H54 (cell line): ENCODE measurements at places on chromosomes 7 and 10.

GRCh38 chr7:102253973-102254370 lies 32.7 kb upstream of the SH2B2 start:
- DNase-seq: no peak

- no peak for DNase-seq
Observed at GRCh38 chr10:49600781-49601400, 9.2 kb upstream of the SLC18A3 start.

GRCh38 chr10:31770307-31770902 lies 158.2 kb downstream of the ARHGAP12 start:
- DNase-seq: no peak

DNA sequence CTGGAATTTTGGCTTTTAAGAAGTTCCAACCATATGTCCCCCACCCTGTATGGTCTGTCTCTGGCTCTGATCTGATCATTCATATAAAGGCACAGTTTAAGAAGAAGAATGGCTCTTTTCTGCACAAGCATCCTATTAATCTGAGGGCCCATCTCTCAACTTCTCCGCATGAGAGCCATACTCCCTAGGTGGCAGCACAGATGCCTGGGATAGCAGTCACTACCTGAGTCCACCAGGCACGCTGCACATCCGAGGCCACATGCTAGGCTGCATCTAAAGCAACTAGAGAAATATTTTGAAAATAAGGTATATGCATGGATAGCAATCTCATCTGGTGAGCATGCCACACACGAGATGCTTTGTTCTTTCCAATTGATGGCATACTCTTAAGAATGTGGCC lies 565.5 kb downstream of the PARD3 start:
- DNase-seq: no peak

DNA sequence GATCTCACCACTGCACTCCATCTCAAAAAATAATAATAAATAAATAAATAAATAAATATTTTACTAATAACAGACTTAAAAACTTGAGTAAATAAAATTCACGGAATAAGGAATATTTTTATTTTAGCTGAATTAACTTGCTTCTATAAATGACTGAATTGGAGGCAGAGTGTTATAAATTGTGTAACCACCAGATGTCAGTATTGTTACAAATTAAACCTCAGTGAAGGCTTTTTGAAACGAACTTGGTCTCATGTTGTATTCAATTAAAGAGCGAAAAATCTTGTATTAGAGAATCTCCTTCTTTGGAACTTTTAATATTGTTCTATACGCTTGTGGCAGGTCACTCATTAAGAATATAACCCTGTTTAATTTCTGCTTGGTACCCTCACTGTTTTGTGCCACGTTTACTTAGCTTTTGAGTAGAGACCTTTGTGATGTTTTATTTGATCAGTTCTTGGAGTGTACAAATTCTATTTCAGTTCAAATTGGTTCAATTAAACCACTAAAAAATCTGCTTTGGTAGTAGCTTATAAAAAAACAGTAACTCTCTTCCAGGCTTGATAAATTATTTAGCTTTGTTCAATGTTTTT lies 45.6 kb upstream of the SCIN start:
- no peak for DNase-seq

DNA sequence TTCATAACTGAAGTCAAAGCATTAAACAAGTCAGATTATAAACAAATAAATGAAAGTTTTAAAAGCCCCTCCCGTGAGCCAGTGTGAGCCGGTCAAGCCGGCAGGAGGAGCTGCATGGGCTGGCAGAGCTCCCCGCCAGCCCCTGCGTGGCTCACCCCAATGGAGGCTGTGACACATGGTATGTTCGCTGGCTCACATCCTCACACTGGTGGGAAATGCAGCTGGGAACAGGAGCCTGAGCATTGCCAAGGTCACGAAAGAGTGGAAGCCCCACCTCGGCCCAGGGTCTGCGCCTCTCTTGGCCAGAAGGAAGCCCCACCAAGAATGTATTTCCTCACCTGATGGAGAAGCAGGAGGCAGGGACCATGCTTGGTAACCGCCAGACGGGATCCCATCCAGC lies 261.7 kb upstream of the TCERG1L start:
- DNase-seq: no peak

GRCh38 chr10:124648738-124649137 lies 95.4 kb downstream of the FAM53B start:
- DNase-seq: peak; percentile 52

DNA sequence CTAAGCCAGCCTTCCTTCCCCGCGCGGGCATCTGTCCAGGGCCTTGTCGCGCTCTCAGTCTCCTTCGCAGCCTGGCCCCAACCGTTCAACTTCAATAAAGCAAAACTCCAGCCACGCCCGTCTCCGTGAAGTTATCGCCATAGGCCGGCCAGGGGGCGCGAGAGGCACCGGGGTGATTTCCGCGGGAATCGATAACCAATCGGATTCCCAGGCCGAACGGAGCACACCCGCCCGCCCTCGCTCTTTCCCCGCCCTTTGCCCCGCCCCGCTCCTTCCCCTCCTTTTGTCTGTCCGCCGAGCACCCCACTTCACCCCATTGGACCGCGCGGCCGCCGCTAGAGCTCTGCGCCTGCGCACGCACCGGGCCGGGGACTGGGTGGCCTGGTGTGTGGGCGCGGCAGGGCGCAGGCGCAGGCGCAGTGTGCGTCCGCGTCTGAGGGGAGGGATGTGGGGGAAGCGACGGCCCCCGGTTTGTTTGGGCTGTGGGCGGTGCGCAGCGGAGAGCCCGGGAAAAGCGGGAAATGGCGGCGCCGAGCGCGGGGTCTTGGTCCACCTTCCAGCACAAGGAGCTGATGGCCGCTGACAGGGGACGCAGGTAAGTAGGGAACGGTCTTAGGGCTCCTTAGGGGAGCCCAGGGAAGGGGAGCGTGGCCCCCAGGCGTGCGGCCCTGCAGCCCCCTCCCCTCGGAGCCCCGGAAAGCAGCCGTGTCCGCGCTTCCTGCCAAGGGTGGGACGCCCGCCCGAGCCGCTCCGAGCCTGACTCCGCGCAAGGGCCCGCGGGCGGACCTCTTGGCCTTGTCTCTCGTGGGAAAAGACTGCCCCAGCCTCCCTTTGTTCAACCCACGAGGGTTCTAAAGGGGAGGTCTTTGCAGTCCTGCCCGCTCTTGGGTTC lies at the start of gene CASP2:
Gene CASP2 (plus strand): TSS at position 417 of the 892 bp plus-strand sequence. CDS start 105 bp downstream, at position 522.
- peak; percentile 97 for DNase-seq

- DNase-seq: no peak
Observed at GRCh38 chr7:110922906-110923305, 168.0 kb upstream of the LRRN3 start.

DNA sequence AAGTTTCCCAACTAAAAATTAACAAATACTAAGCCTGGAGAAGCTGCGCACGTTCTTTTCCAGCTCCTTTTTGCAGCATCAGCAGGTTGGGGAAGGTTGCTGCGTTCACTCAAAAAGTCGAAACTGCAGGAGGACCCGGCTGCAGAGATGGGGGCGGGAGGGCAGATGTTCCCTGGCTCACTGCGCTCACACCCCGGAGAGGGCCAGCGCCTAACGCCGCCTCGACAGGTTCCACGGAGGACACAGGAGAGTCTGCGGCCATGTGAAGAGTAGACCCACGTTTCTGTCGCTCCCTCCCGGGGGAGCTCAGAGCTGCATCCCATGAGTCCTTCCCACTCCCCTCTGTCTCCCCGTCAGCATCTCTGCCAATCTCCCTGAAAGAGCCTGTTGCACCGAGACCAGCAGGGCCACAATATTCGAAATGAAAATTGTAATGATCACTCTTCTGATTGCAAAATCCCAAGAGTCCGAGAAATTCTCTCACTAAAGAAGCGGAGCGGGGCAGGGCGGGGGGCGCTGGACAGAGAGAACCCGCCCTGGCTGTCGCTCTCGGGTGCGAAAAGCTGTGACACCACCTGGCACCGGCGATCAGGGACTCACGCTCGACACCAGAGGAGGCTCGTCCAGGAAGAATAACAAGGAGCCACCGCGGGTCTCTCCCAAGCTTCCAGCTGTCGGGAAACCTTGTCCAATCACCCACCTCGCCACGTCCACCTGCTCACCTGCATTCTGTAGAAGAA lies 131.5 kb upstream of the PFKP start:
- no peak for DNase-seq
